ENCODE measurements at places on chromosomes 4 and X.
A peak's percentile ranks its signal among the peaks of the same experiment; 100 is the strongest.

GRCh38 chr4:184893801-184894571 is 68.2 kb upstream of the ACSL1 start:
- no peak for DNase-seq
- H3K4me3 ChIP-seq: no peak overlapping the region
- peaks cover 17% of the 10 kb centered on the region for H3K4me1 ChIP-seq
- no peaks in the 10 kb centered on the region for H3K36me3 ChIP-seq

DNA sequence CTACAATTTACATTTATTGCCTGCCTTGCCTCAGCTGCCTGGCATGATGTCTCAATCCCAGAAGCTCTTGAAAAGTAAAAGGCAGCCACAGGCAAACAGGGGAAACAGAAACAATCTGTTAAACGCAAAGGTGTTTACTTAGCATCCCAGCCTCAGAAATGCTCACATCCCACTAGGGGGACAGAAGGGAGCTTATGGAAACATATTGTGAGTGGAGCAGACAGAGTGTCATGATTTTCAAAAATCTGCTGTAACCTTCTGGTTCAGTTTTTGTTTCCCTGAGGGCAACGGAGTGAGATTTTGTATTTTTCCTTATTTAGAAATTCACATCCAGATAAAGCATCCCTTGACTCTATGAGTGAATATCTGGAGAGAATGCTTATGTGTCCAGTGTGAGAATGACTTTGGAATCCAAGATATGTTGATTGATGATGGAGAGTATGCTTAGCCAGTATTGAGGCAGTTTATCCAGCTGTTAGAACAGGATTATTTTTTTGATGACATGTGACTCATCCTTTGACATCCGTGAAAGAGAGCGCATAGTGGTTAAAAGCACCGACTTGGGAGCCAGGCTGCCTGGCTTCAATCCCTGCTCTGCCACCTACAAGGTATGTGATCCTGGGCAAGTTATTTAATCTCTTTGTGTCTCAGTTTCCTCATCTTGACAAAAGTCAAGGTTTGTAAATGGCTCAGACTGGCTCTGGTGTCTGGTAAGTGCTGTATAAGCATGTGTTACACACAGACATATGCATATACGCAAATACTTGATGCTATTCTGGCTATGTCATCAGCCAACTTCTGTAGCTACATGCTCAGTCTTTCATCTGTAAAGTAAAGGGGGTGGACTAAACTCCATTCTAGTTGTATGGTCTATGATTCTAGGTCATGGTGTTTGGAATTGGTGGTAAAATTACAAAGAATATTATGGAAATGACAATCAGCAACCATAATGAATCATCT is 381.2 kb downstream of the RAPGEF2 start:
- DNase-seq: no peak
- H3K4me1 ChIP-seq: no peaks in the 10 kb centered on the region
- H3K36me3 ChIP-seq: no peaks in the 10 kb centered on the region

GRCh38 chr4:142579443-142579842 is 266.7 kb downstream of the INPP4B start:
- no peaks in the 10 kb centered on the region for H3K27me3 ChIP-seq
- no peak overlapping the region for H3K27ac ChIP-seq
- no peaks in the 10 kb centered on the region for H3K36me3 ChIP-seq
- H3K4me3 ChIP-seq: no peak overlapping the region
- H3K4me1 ChIP-seq: no peaks in the 10 kb centered on the region
- no peak for DNase-seq

GRCh38 chrX:78104447-78105176 is 564 bp downstream of the PGK1 start:
- peak; percentile 32 for DNase-seq
- no peaks in the 10 kb centered on the region for H3K27me3 ChIP-seq
- peak overlapping the region; percentile 88 for H3K27ac ChIP-seq
- no peaks in the 10 kb centered on the region for H3K4me1 ChIP-seq
- H3K36me3 ChIP-seq: no peaks in the 10 kb centered on the region

GRCh38 chrX:136147976-136148375 is 643 bp downstream of the FHL1 start:
- H3K27ac ChIP-seq: peak overlapping the region; percentile 48
- H3K36me3 ChIP-seq: no peaks in the 10 kb centered on the region
- H3K27me3 ChIP-seq: no peaks in the 10 kb centered on the region
- peak overlapping the region; percentile 46 for H3K4me3 ChIP-seq

GRCh38 chr4:76950956-76951671 is 1.6 kb downstream of the SEPTIN11 start:
- peak overlapping the region; percentile 62 for H3K4me3 ChIP-seq
- H3K36me3 ChIP-seq: no peaks in the 10 kb centered on the region
- peak overlapping the region; percentile 88 for H3K27ac ChIP-seq
- DNase-seq: peak; percentile 4
- H3K4me1 ChIP-seq: no peaks in the 10 kb centered on the region
- H3K27me3 ChIP-seq: no peaks in the 10 kb centered on the region

- no peak overlapping the region for H3K27ac ChIP-seq
- DNase-seq: no peak
- H3K27me3 ChIP-seq: no peaks in the 10 kb centered on the region
- no peaks in the 10 kb centered on the region for H3K36me3 ChIP-seq
- H3K4me3 ChIP-seq: no peak overlapping the region
- H3K4me1 ChIP-seq: no peaks in the 10 kb centered on the region
These were observed 101.4 kb upstream of the RAB40AL start for GRCh38 chrX:102835504-102836146.

GRCh38 chrX:22164770-22165388 is 107.8 kb upstream of the CBLL2 start:
- H3K4me3 ChIP-seq: no peak overlapping the region
- no peaks in the 10 kb centered on the region for H3K36me3 ChIP-seq
- no peak overlapping the region for H3K27ac ChIP-seq
- no peaks in the 10 kb centered on the region for H3K27me3 ChIP-seq
- DNase-seq: no peak

DNA sequence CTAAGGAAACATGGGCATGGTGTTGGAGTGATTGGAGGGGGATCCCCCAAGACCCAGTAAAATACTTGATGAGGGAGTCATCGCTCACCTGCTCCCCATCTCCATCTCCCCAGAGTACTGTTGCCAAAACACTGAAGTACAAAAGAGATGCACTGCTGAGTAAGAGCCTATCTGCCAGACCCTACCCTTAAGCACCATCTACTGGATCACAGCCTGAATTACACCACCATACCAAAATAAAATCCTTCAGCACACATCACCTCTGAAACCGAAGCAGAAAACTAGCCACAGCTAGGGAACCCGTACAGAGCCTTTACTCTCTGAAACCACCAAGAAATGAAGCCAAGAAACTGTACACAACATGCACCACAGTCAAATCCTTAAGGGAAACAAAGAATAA is 466.3 kb upstream of the ACTRT1 start:
- no peaks in the 10 kb centered on the region for H3K27me3 ChIP-seq
- DNase-seq: no peak
- H3K4me1 ChIP-seq: no peaks in the 10 kb centered on the region
- no peak overlapping the region for H3K27ac ChIP-seq
- no peaks in the 10 kb centered on the region for H3K36me3 ChIP-seq

- H3K27ac ChIP-seq: no peak overlapping the region
- no peaks in the 10 kb centered on the region for H3K27me3 ChIP-seq
- H3K4me1 ChIP-seq: no peaks in the 10 kb centered on the region
- no peak overlapping the region for H3K4me3 ChIP-seq
- H3K36me3 ChIP-seq: no peaks in the 10 kb centered on the region
- no peak for DNase-seq
These were observed 28.8 kb downstream of the PPP2R3B start for GRCh38 chrX:357693-358471.

- no peak overlapping the region for H3K4me3 ChIP-seq
- no peaks in the 10 kb centered on the region for H3K4me1 ChIP-seq
- H3K36me3 ChIP-seq: no peaks in the 10 kb centered on the region
- H3K27me3 ChIP-seq: no peaks in the 10 kb centered on the region
- H3K27ac ChIP-seq: no peak overlapping the region
These were observed 14.6 kb downstream of the SMIM31 start for GRCh38 chr4:164768516-164768915.

DNA sequence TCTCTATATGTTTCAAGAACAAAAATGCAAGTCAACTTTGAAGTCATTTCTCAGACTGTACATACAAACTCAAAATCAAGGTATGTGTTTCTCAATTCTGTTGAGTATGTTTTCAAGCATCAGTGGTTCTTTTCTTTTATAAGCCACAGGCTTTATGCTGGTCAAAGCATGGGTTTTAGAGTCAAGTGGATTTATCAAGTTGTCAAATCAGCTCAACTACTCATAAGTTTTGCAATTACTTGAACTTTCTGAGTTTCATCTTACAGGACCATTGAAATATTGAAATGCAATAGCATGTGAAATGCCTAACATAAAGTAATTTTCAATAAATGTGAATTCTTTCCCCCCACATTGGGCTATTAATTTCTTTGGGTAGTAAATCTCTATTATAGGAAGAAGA is 239.9 kb upstream of the DKK2 start:
- no peaks in the 10 kb centered on the region for H3K36me3 ChIP-seq
- H3K27ac ChIP-seq: no peak overlapping the region
- H3K4me1 ChIP-seq: no peaks in the 10 kb centered on the region

DNA sequence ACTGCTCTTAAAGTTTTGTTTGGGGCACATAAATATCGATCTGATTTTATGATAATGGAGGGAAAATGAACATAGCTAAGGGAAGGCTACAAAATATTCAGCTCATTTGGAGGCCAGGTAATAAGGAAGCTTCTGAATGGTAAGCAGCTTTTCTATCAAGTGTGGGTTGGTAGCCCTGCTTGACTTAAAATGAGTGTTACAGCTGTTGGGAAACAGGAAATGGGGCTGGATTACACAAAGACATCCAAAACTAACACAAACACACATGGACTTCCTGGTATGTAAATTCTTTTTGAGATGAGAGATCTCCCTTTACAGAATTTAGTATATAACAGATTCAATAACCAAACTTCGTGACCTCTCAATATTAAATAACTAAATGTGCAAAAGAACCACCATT is 58.0 kb downstream of the FGF16 start:
- H3K4me3 ChIP-seq: no peak overlapping the region
- H3K4me1 ChIP-seq: no peaks in the 10 kb centered on the region
- no peaks in the 10 kb centered on the region for H3K36me3 ChIP-seq
- no peak overlapping the region for H3K27ac ChIP-seq
- H3K27me3 ChIP-seq: no peaks in the 10 kb centered on the region
- DNase-seq: no peak

GRCh38 chr4:159937595-159937994 is 834.7 kb downstream of the RAPGEF2 start:
- no peak for DNase-seq
- no peaks in the 10 kb centered on the region for H3K4me1 ChIP-seq
- no peak overlapping the region for H3K4me3 ChIP-seq
- no peak overlapping the region for H3K27ac ChIP-seq

DNA sequence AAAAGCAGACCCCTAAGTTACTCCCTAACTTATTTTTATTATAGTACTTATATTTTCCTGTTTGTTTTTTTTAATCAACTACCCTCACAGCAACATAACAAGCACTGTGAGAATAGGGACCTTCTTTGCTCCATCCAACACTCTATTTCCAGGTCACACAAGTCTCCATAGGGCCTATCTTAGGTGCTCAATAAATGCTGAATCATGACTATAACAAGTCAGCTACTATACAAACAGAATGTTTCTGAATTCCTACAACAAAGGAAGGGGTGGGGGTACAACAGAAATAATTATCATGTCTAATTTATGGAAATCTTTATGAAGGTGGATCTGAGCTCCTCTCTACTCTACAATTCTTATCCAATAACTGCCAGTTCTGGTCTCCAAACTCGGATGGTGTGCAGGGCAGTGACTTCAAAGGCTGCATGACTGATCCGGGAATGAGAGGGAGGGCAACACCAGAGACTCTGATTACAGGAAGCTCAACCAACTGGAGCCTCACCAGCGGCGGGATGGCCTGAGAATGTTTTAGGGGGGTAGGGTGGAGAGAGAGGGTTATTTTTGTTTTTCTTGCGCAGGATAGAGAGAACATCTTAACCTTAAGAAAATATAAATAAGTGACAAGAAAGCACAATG is 71.1 kb downstream of the HADH start:
- no peak overlapping the region for H3K27ac ChIP-seq
- no peak for DNase-seq
- no peaks in the 10 kb centered on the region for H3K4me1 ChIP-seq
- no peak overlapping the region for H3K4me3 ChIP-seq
- H3K27me3 ChIP-seq: no peaks in the 10 kb centered on the region

- no peaks in the 10 kb centered on the region for H3K27me3 ChIP-seq
- DNase-seq: no peak
- no peak overlapping the region for H3K4me3 ChIP-seq
- no peak overlapping the region for H3K27ac ChIP-seq
These were observed 154.5 kb downstream of the PALLD start for GRCh38 chr4:168651374-168651773.

DNA sequence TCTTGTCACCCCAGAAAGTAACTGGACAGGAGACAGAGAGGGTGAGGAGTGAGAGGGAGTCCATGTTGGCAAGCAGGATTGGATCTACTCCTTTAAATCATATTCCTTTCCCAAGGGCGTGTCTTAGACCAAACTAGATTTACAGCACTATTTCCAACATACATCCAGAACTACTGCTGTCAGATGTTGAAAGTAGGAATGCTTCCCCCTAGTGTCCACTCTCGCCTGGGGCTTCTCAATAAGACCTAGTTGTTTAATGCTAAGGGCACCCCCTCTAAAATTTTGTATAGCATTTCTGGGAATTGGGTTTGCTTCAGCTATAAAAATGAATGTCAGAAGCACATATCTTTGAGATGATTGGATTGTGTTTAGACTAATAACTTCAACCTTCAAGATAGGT is 13.3 kb downstream of the OFD1 start:
- peak; percentile 54 for DNase-seq
- no peak overlapping the region for H3K27ac ChIP-seq
- H3K4me3 ChIP-seq: no peak overlapping the region

- H3K27me3 ChIP-seq: no peaks in the 10 kb centered on the region
- peak; percentile 25 for DNase-seq
- H3K27ac ChIP-seq: no peak overlapping the region
- no peaks in the 10 kb centered on the region for H3K4me1 ChIP-seq
- no peak overlapping the region for H3K4me3 ChIP-seq
These were observed 26.8 kb upstream of the TMEM184C start for GRCh38 chr4:147590249-147590920.

DNA sequence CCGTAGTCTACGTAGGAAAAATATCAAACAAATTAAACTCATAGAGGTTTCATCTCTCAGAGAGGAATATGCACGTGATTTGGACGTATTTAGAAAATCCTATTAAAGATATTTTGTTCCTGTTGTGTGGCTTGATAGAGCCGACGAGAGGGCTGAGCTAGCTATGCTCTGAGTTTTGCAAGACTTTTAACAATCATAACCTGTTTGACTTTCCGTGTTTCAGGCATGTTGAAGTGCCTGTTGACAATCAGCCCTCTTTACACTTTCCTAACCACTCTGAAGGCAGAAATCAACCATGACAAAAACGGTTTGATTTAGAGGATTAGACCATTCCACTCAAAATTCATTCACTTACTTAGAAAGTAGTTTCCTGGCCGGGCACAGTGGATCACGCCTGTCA is 297.3 kb downstream of the ASMT start:
- no peak overlapping the region for H3K4me3 ChIP-seq
- no peaks in the 10 kb centered on the region for H3K36me3 ChIP-seq
- H3K4me1 ChIP-seq: no peaks in the 10 kb centered on the region
- H3K27ac ChIP-seq: no peak overlapping the region
- H3K27me3 ChIP-seq: no peaks in the 10 kb centered on the region

- H3K27ac ChIP-seq: no peak overlapping the region
- no peaks in the 10 kb centered on the region for H3K4me1 ChIP-seq
- no peaks in the 10 kb centered on the region for H3K36me3 ChIP-seq
- no peak overlapping the region for H3K4me3 ChIP-seq
These were observed 7.8 kb upstream of the CTAG2 start for GRCh38 chrX:154661170-154661569.

- H3K27ac ChIP-seq: no peak overlapping the region
- H3K4me3 ChIP-seq: no peak overlapping the region
- no peaks in the 10 kb centered on the region for H3K4me1 ChIP-seq
- no peak for DNase-seq
These were observed 9.9 kb downstream of the FGG start for GRCh38 chr4:154602404-154603020.

Data from prostate gland (tissue), 2 donors.